ENCODE measurements at places on chromosomes 2 and 18.

- H3K27ac ChIP-seq, result no peak overlapping the region
- no peak for DNase-seq
Observed at GRCh38 chr2:146349334-146349733, 1495.5 kb upstream of the ACVR2A start.

DNA sequence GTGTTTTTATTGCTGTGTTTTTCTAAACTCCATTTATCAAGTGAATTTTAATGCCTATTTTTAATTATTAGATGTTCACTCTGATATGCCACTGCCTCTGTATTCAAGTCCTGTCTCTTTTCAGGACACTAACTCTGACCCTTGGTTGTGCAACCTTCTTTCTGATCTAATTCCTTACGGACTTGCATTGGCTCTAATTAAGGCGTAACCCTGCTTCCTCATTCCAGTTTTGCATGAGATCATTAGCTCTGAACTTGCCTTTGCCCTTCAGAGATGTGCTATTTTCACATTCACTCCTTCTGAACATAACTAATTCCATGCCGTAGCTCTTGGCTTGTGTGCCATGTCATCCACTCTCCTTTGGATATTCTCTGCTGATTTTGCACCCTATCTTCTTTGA is 162.5 kb upstream of the TMEFF2 start:
- no peak for DNase-seq
- H3K27me3 ChIP-seq, result no peaks in the 10 kb centered on the region
- no peak overlapping the region for H3K4me3 ChIP-seq
- H3K36me3 ChIP-seq, result no peaks in the 10 kb centered on the region
- no peaks in the 10 kb centered on the region for H3K4me1 ChIP-seq
- no peak overlapping the region for H3K27ac ChIP-seq

- no peaks in the 10 kb centered on the region for H3K4me1 ChIP-seq
- no peak for DNase-seq
- H3K36me3 ChIP-seq, result no peaks in the 10 kb centered on the region
- H3K27me3 ChIP-seq, result no peaks in the 10 kb centered on the region
Observed at GRCh38 chr2:70607121-70607561, 53.5 kb upstream of the TGFA start.

- peaks cover 44% of the 10 kb centered on the region for H3K4me1 ChIP-seq
- H3K36me3 ChIP-seq, result no peaks in the 10 kb centered on the region
- peak overlapping the region; percentile 76 for H3K27ac ChIP-seq
- no peak overlapping the region for H3K4me3 ChIP-seq
- DNase-seq, result no peak
Observed at GRCh38 chr2:84894131-84894586, 11.3 kb upstream of the TMSB10 start.

DNA sequence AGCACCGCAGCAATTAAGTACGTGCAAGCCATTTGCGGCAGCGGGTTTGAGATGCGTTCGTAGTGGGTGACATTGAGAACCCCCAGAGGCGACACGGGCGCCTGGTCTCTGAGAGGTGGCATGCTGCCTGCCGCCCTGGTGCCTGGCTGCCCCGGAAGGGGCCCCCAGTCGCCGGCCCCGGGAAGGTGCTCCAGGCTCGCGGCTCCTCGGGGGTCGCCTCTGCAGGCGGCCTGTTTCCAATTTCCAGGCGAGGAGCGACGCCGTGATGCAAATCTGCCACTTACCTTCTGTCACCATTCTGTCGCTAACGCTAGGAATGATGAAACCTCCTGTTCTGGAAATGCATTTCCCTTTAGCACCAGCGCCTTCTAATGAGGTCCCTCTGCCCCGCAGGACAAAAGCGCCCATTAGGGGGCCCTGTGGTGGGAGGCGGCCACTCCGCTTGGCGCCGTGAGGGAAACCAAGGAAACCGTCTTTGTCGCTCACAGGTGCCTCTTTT is 13.0 kb downstream of the KIF5C start:
- H3K36me3 ChIP-seq, result no peaks in the 10 kb centered on the region
- peaks cover 18% of the 10 kb centered on the region for H3K27me3 ChIP-seq
- DNase-seq, result peak; percentile 10
- no peak overlapping the region for H3K27ac ChIP-seq
- H3K4me1 ChIP-seq, result peaks cover 12% of the 10 kb centered on the region

- H3K36me3 ChIP-seq, result no peaks in the 10 kb centered on the region
- H3K4me3 ChIP-seq, result no peak overlapping the region
- no peak overlapping the region for H3K27ac ChIP-seq
- no peaks in the 10 kb centered on the region for H3K4me1 ChIP-seq
- DNase-seq, result no peak
- no peaks in the 10 kb centered on the region for H3K27me3 ChIP-seq
Observed at GRCh38 chr2:186909095-186909494, 60.1 kb upstream of the ZSWIM2 start.

DNA sequence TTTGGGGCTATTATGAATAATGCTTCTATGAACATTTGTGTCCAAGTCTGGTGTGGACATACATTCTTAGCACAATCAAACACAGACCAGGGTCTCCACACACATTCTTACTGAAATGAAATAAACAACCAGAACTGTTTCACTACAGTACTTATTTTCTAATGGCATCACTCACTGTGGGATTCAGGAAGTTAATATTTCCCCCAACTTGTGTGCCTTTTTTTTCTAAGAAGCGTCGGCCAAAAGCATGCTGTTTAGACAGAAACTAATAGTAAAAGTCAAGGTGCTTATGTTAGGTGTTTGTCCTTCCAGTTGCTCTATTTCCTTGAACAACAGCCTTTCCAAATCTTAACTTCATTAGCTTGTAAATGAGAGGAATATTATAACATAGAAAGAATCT is 117.6 kb downstream of the DOCK10 start:
- H3K27me3 ChIP-seq, result no peaks in the 10 kb centered on the region
- no peak for DNase-seq
- H3K27ac ChIP-seq, result no peak overlapping the region
- H3K4me3 ChIP-seq, result no peak overlapping the region
- H3K36me3 ChIP-seq, result peaks cover 29% of the 10 kb centered on the region
- H3K4me1 ChIP-seq, result peaks cover 58% of the 10 kb centered on the region

- no peaks in the 10 kb centered on the region for H3K27me3 ChIP-seq
- peaks cover 9% of the 10 kb centered on the region for H3K4me1 ChIP-seq
- no peak for DNase-seq
- H3K4me3 ChIP-seq, result no peak overlapping the region
Observed at GRCh38 chr18:76983613-76984051, 149.0 kb downstream of the MBP start.

DNA sequence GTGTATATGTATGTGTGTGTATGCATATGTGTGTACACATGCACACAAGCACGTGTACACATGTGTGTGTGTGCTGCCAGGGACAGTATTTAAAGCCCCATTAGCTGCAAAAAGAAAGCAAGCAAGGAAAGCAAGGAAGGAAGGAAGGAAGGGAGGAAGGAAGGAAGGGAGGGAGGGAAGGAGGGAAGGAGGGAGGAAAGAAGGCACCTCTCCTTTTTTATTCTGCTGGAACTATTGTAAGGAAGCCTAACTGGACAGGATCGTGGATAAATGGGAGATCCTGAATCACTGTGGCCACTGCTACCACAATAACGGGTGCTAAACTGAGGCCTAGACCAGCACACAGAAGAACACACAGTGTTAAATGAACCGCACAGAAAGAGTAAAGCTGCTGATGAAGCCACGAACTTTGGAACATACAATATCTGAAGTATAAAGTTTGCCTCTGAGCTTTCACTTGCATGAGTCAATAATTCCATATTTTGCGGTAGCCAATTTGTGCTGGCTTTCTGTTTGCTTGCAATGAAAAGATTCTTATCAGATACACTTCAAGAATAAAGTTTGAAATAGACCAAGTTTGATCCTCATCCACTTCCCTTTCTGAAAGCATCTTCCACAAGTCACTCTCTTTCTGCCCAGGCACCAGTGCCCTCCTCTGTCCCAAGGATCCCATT is 15.5 kb downstream of the CACNB4 start:
- H3K4me3 ChIP-seq, result no peak overlapping the region
- no peaks in the 10 kb centered on the region for H3K27me3 ChIP-seq
- H3K27ac ChIP-seq, result no peak overlapping the region
- DNase-seq, result no peak
- H3K36me3 ChIP-seq, result no peaks in the 10 kb centered on the region
- H3K4me1 ChIP-seq, result no peaks in the 10 kb centered on the region

DNA sequence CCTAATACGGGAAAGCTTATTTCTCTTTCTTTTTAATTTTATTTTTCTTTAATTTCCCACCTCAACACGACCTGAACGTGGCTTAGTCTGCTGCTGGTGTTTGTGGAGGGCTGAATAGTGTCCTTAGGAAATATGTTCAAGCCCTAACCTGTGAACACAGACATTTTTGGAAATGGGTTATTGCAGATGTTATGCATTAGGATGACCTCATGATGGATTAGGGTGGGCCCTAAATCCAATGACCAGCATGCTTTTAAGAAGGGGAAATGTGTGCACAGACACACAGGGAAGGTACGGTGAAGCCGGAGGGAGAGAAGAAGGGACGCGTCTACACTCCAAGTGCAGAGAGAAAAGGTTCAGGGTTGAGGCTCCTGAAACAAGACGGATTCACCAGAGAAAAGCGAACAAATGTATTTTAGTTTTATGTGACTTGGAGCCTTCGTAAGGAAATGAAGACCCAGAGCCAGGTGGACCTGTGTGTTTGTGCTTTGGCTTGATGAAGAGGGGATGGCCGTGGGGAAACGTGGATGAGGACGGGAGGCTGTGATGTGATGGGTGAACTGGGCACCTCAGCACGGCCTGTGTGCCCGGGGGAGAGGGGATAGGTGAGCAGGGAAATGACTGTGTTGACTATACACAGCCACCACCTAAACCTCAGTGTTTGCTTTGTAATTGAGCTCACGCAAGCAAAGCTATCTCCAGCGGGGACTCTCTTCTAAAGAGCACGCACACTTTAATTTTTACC is 37.5 kb downstream of the RTP5 start:
- no peak overlapping the region for H3K27ac ChIP-seq
- peaks cover 4% of the 10 kb centered on the region for H3K4me1 ChIP-seq
- no peak for DNase-seq
- peaks cover 8% of the 10 kb centered on the region for H3K36me3 ChIP-seq
- H3K27me3 ChIP-seq, result no peaks in the 10 kb centered on the region

GRCh38 chr2:78699696-78700095 is 325.8 kb upstream of the REG3G start:
- H3K36me3 ChIP-seq, result no peaks in the 10 kb centered on the region
- DNase-seq, result no peak
- no peaks in the 10 kb centered on the region for H3K27me3 ChIP-seq
- H3K27ac ChIP-seq, result no peak overlapping the region

DNA sequence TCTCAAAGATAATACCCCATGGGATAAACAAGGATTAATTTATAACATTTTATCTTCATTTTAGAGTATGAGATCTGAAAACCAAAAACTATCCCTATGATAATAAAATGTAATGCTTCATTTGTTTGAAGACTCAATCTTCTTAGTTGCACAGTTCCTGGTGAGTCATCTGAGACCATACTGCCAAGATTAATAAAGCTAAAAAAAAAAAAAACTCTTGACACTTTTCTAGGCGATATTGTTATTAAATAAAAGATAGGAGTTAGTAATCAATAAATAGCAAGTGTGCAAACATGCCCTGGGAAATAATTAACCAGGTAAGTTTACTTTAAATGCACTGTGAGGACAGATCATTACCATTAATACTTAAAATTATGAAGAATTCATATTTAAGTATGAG is 83.9 kb downstream of the RPE start:
- H3K27me3 ChIP-seq, result no peaks in the 10 kb centered on the region
- no peak for DNase-seq
- H3K4me3 ChIP-seq, result no peak overlapping the region
- H3K36me3 ChIP-seq, result no peaks in the 10 kb centered on the region
- no peaks in the 10 kb centered on the region for H3K4me1 ChIP-seq

DNA sequence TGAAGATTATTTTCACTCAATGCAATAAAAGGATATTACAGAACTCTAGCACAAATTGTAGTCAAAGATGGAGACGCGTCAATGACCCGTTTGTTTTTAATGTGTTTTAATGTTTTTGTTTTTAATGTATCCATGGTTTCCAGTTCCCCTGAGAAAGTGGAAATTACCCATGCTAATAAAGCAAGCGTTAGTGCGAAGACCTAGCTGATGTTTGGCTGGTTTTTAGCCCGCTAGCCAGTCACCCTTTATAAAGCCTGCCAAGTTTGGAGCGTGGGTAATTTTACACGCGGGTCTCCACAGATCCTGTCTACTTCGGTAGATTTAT is 430 bp upstream of the CHMP1B start:
- no peaks in the 10 kb centered on the region for H3K27me3 ChIP-seq
- peaks cover 7% of the 10 kb centered on the region for H3K36me3 ChIP-seq
- H3K4me3 ChIP-seq, result peak overlapping the region; percentile 64
- peak overlapping the region; percentile 85 for H3K27ac ChIP-seq
- peaks cover 27% of the 10 kb centered on the region for H3K4me1 ChIP-seq

GRCh38 chr18:6017171-6017570 is 121.8 kb upstream of the TMEM200C start:
- no peaks in the 10 kb centered on the region for H3K4me1 ChIP-seq
- no peaks in the 10 kb centered on the region for H3K27me3 ChIP-seq
- H3K4me3 ChIP-seq, result no peak overlapping the region
- H3K36me3 ChIP-seq, result no peaks in the 10 kb centered on the region
- no peak overlapping the region for H3K27ac ChIP-seq

DNA sequence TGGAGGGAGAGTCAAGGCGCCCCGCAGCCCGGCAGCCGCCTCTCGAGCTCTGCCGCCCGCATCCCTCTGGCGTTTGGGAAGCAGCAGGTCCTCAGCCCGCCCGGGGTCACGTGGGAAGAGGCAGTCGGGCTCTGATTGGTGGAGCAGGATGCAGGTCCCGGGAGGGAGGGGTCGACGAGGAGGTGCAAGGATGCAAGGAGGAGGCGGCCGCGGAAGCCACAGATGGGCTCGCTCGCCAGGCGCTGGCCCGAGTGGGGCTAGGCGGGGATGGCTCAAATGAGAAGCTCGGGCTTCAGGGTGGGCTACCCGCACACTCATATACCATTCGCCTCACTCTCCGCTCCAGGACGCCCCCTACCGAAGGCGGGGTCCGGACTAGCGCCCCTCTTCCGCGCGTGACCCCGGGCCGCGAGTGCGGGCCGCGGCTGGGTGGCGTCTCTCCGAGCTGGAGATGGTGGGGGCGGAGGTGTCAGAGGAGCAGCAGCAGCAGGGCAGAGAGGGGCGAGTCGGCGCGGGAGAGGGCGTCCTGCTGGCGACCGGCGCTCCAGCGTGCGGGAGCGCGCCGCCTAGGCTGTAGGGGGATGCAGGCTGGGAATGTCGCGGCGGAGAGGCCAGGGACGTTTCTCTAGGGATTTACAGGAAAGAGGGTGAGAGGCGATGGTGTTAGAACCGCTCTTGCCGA is at the start of gene TMEFF2:
Gene TMEFF2 (minus strand): TSS at position 68 of the 682 bp plus-strand sequence. CDS start 409 bp downstream, outside the sequence.
- DNase-seq, result peak; percentile 2
- H3K27me3 ChIP-seq, result peaks cover 46% of the 10 kb centered on the region
- peak within 1 kb of the TSS; percentile 40 for H3K4me3 ChIP-seq
- H3K4me1 ChIP-seq, result peaks cover 28% of the 10 kb centered on the region

DNA sequence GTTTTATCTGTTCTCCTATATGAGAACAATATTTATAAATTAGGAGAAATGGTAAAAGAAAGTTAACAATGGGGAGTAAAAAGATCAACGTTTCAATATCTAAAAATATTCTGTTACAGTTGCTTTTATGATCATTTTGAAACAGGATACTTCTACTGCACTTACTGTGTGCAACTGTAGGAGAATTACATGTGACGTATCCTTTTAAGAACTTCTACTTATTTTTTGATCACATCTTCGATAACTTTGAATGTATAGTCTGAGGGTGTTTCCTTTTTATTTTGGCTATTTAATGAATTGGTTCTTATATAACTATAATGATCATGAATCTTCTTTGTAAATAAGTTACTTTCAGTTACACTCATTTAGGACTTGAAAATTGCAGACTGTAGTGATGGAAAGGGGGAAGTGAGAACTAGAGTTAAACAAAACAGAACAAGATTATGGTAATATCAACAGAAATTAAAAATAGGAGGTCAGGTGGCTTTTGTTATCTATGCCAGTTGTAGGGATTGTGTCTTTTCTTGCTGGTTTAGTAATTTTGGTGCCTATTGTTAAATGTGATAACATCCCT is 109.9 kb downstream of the MSTN start:
- no peak overlapping the region for H3K4me3 ChIP-seq
- H3K27ac ChIP-seq, result no peak overlapping the region
- DNase-seq, result no peak
- no peaks in the 10 kb centered on the region for H3K27me3 ChIP-seq
- H3K36me3 ChIP-seq, result no peaks in the 10 kb centered on the region
- H3K4me1 ChIP-seq, result no peaks in the 10 kb centered on the region
